Epithelial cell of proximal tubule (primary cell): ENCODE measurements at places on chromosomes 1 and 21.

- DNase-seq, result peak; percentile 60
These were observed 1466.4 kb downstream of the PLA2G4A start for GRCh38 chr1:188295157-188295556.

GRCh38 chr1:25737130-25737529, 62.9 kb upstream of the SELENON start:
- peak; percentile 78 for DNase-seq

GRCh38 chr21:42392731-42393442, 3.0 kb downstream of the TMPRSS3 start:
- no peak for DNase-seq

DNA sequence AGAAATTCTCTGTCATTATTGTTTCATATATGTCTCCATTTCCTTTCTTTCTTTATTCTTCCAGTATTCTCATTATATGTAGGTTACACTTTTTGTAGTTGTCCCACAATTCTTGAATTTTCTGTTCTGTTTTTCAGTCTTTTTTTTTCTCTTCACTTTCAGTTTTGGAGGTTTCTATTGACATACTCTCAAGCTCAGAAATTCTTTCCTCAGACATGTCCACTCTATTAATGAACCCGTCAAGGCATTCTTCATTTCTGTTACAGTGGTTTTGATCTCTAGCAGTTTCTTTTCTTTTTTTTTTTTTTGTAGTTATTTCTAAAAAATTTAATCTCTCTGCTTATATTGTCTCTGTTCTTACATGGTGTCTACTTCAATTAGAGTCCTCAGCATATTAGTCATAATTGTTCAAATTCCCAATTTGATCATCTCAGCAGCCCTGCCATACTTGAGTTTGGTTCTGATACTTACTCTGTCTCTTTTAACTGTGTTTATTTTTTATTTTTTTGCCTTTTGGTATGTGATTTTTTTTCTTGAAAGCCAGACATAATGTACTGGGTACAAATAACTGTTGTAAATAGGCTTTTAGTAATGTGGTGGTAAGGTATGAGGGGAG, 49.5 kb upstream of the KCNK2 start:
- no peak for DNase-seq

GRCh38 chr1:81312272-81312754, 488.4 kb upstream of the ADGRL2 start:
- no peak for DNase-seq

DNA sequence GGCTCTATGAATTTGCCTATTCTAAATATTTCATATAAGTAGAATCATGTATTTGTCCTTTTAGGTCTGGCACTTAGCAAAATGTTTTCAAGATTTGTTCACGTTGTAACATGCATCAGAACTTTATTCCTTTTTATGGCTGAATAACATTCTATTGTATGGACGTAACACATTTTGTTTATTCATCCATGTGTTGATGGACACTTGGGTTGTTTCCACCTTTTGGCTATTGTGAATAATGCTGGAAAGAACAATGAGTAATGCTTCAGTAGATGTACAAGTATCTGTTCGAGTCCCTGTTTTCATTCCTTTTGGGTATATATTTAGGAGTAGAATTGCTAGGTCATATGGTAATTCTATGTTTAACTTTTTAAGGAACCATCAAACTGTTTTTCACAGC, 24.7 kb downstream of the SLC35A3 start:
- DNase-seq, result no peak

GRCh38 chr1:183605904-183606303, 15.6 kb upstream of the NCF2 start:
- no peak for DNase-seq
